ENCODE measurements at places on chromosomes 3 and 15.

GRCh38 chr15:65077981-65078352 lies 1.4 kb downstream of the KBTBD13 start:
- no peak for DNase-seq

DNA sequence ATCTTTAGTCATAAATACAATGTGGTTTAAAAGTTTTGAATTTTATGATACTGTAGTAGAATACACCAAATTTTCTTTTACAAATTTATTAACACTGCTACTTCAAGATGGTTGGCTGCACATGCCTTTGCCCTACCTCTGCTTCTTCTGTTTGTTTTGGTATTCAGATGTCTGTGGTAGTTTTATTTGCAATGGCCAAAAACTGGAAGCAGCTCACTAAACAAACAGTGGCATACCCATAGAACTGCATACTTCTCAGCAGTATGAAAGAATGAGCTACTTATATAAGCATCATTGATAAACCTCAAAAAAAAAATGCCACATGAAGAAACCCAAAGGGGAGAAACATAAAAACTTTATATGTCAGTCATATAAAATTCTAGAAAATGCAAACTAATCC lies 19.5 kb downstream of the ARIH2 start:
- no peak for DNase-seq

DNA sequence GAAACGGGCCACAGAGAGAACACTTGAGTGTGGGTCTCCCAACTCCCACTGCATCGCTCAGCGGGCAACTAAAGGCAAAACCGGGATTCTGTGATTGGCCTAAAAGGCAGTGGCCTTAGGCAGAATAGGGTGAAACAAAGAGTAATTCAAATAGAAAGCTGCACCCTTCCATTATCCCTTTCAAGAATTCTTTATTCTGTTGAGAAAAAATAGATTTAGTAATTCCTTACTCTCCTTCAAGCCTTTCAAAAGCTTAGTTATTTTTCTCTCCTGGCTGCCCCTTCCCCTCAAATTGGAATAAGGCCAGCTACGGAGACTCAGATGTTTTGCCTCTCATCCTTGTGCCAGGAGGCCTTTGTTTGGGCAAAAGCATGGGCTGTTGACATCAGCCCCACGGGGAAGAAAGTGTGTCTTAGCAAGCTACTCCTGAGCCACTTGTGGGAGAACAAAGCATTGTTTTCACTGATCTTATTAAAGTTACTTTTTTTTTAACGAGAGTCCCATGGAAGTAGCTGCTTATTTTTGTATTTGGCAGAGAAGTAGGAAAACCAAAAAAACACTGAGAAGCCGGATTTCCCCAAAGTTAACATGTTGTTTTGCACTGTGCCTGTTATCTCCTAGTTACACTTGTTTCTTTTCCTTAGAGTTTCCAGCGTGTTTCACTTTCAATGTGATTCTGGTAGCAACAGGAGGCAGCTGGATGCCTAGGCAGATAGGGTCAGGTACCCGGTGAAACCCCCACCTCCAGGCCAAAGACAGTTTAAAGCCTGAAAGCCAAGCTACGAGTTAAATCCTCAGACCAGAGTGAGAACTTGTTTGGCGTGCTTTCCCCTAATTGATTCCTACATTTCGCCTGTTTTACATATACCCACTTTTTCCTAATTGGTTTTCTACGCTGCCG lies 2.2 kb downstream of the ST6GAL1 start:
- no peak for DNase-seq

DNA sequence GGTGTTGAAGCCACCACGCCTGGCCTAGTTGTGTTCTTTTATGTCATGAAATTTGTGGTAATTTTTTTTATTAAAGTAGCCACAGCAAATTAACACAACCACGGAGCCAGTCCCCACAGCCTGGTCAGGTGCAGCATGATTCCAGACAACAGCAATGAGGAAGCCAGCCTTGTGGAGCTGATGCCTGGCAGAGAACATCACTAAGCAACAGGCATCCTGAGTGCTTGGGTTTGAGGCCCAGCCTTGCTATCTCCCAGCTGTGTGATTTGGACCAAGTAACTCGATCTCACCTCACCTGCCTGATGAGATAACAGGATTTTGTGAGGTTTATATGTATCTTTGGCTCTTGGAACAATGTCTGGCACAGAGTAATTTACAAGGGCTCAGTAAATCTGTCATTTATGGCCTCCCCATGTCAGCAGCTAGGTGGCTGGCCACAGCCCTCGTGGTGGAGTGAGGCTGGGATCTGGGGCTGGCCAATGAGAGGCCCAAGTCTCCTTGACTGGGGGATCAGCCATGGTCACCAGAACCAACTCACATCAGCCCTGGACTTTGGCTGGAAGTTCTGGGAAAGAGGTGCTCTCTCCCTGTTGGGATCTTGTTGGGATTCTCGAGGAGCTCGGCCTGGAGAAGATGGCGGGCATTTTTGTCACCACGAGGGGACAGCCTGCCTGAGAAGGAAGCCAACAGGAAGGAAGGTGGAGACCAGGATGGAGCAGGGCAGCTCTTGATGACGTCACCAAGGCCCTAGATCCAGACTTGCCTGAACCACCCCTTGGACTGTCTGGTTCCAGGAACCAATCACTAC lies 22.8 kb upstream of the FLNB start:
- no peak for DNase-seq

DNA sequence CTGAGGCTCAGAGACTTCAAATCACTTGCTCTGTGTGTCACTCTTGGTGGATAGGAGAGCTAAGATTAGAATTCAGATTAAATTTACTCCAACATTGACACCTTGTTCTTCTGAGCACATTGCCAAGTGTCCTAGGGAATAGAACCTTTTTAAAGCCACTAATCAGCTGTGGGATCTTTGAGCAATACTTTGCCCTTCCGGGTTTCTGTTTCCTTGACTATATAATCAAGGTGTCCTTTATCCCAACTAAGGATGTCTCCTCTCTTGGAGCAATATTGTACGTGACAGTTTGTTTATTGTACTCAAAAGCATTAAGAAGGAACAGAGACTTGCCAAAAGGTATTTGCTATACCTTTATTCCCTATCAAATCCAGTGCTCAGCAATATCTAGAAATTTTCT lies 170.9 kb upstream of the CADPS start:
- no peak for DNase-seq

DNA sequence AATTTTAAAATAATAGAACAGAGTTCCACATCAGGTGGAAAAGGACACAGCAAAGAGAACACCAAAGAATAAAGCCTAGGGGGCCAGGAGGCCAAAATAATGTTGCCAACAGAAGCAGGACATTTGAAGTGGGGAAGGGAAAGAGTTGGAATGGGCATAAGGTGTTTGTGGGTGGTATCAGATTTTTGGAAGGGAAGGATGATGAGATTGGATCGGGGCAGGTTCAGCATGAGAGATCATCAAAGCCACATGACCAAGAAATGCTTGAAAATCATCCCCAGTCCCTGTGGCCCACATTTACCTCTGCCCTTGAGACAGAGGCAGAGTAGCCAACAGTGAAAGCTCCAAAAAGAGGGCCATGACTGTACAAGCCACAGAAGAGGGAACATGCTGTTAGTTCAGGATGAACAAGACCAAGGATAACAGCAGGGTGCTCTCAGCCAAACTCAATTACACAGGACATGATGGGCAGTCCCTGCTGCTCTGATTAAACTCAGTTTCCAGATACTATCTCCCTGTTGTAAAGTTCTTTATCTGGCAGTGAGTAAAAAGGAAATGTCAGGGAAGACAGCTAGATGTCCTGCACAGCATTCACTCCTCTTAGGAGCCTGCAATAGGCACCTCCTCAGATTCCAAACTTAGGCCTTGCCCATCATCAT lies 32.5 kb downstream of the RAB27A start:
- no peak for DNase-seq

DNA sequence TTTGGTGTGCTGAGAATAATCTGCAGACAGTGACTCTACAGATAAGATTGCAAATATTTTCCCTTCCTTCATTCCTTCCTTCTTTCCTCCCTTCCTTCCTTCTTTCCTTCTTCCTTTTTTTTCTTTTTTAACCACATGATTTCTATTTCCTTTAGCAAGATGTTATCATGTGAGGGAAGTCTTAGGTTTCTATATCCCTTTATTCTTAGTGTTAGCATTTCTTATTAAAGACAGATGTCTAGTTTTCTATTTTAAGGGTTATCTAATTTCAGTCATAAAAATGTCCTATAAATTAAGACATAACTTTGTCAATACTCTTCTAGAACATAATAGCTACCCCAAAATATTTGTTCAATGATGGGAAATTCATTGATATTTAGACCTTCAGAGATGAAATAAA lies 470.9 kb downstream of the LPP start:
- no peak for DNase-seq

GRCh38 chr3:197494366-197495058 lies 61.3 kb downstream of the BDH1 start:
- peak; percentile 63 for DNase-seq

DNA sequence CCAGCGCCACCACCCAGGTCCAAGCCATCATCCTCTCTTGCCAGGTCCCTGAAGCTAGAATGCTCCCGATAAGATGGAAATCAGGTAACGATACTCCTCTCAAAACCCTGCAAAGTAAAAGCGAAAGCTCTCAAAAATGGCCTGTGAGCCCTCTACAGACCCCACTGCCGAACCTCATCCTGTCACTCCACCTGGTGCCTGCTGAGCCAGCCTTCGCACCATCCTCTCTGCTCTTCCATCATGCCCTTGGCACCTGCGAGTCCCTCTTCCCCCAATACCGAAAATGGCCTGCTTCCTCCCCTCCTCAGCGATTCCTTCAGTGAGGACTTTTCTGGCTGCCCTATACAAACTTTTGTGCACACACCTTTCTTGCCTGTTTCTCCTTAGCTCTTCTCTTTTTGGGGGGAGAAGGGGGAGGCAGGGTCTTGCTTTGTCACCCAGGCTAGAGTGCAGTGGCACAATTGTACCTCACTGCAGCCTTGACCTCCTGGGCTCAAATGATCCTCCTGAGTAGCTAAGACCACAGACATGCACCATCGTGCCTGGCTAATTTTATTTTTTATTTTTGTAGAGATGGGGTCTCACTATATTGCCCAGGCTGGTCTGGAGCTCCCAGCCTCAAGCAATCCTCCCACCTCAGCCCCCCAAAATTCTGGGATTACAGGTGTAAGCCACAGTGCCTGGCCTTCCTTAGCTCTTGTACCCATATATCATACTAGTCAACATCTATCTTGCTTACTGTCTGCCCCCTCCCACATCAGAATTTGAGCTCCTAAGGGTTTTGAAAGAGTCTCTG lies 3.0 kb downstream of the IDH2 start:
- DNase-seq: no peak

GRCh38 chr3:28651159-28651558 lies 302.5 kb upstream of the AZI2 start:
- no peak for DNase-seq

DNA sequence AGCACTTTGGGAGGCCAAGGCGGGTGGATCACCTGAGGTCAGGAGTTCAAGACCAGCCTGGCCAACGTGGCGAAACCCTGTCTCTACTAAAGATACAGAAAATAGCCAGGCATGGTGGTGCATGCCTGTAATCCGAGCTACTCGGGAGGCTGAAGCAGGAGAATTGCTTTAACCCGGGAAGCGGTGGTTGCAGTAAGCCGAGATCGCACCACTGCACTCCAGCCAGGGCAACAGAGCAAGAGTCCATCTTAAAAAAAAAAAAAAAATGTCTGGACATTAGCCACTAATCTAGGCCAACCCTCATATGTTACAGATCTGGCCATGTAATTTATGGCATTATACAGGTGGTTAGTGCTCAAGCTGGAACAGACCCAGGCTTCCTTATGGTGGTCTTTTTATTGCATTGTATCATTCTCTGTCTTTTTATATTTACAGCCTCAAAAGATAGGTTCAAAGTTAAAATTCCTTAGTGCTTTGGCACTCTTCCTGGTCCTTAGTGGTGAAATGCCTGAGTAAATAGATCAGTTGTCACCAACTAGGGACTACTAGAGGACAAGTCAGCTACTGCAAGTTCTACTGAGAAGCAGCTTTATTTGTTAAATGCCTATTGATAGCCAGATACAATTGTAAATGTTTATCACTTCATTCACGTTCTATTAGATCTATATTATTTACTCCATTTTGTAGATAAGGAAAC lies 16.0 kb downstream of the STARD9 start:
- no peak for DNase-seq

GRCh38 chr15:90871139-90871715 lies 2.8 kb downstream of the FURIN start:
- no peak for DNase-seq

GRCh38 chr3:29004885-29005599 lies 275.8 kb upstream of the RBMS3 start:
- no peak for DNase-seq

GRCh38 chr3:121895736-121896135 lies 1.5 kb downstream of the SLC15A2 start:
- no peak for DNase-seq

DNA sequence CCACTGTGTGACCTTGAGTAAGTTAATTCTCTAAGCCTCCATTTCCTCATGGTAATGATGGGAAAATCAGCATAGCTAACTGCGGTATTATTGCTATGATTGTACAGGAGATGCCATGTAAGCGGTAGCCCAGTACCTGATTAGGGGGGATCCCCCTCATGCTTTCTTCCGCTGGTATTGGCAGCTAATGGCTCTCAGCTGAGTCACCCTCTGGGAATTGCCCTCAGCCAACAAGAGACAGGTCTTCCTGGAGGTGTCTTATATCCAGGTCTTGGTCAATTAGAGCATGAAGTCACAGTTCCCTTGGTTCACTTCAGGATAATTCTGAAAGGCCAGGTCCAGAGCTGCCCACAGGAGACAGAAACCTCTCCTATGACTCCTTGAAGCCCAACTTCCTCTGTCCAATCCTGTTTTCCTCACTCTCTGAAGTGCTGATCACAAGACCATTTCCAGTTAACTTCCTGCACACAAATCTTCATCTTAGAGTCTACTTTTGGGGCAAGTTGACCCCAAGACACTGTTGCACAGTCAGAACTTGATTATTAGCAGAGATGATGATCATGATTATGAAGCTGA lies 724.7 kb upstream of the ZNF385D start:
- DNase-seq: no peak

DNA sequence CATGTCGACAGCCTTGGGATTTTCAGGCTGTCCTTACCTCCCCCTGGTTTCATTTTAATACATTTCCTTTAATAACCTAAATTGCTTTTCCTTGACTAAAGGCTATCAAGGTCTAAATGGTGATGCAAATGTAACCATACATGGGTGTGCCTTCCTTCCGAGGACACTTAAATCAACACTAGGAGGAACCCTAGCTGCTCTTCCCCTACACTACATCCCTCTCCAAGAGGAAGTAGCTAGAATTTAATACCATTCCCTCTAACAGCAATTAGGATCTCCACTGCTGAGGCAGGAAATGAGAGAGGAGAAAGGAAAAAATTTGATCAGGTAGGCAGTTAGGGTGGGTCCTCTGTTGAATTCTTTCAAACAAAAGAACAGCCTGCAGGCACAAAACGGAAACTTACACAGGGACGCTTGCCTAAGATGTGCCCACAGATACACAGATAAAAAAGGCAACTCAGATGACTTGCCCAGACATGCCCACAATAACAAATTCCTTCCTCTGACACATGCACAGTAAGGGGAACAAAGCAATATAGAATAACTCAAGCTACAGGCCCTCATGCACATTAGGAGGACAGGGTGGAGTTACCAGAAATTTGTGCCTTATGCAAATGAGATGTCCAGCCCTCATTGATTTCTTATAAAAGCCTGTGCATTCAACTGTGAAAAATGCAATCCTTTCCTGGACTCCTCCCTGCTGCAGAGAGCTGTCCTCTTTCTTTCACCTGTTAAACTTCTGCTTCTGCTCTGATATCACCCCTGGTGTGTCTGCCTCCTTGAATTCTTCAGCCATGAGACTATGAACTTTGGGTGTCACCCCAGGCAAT lies 1024.4 kb upstream of the CADM2 start:
- DNase-seq: no peak

All from lower leg skin (tissue), 4 donors.